ENCODE measurements at places on chromosomes 1 and 21.

GRCh38 chr21:28227881-28228635 lies 764.6 kb downstream of the LTN1 start:
- no peak for DNase-seq

DNA sequence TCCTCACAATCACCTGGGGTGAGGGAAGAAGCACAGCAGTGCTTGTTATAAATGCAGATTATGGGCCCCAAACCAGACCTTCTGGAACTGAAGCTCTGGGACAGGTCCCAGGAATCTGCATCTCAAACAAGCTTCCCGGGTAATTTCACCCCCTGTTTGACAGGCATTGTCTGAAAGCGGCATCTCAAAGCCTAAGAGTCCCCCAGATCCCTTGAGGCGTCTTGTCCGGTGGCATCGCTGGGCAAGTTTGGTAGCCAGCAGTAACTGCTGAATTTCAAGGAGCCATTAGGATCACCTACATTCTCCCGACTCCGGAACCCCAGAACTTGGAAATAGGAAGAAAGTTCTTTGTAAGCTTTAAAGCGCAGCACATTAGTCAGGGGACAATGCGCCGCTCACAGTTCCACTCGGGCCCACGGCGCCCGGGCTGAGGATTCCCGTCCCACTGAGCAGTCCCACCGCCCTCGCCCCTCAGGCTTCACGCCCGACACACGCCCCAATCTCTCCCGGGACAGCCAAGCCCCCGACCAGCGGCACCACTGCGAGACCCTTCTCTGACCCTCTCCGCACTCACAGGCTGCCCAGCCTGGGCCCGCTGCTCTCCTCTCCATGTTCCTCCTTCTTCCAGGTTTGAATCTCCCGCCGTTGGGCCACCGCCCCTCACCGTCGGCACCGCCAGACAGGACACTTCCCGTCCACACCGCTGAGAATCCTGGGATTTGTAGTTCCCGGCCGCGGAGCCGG lies at the start of gene IQGAP3:
TSS of gene IQGAP3 (minus strand) at position 647 of the 744 bp plus-strand sequence. CDS start at position 611, 36 bp downstream.
- peak; percentile 82 for DNase-seq

- no peak for DNase-seq
Measured at GRCh38 chr1:243855616-243856318, 5.7 kb upstream of the AKT3 start.

GRCh38 chr1:154840269-154841176 lies 29.6 kb downstream of the KCNN3 start:
- peak; percentile 27 for DNase-seq

DNA sequence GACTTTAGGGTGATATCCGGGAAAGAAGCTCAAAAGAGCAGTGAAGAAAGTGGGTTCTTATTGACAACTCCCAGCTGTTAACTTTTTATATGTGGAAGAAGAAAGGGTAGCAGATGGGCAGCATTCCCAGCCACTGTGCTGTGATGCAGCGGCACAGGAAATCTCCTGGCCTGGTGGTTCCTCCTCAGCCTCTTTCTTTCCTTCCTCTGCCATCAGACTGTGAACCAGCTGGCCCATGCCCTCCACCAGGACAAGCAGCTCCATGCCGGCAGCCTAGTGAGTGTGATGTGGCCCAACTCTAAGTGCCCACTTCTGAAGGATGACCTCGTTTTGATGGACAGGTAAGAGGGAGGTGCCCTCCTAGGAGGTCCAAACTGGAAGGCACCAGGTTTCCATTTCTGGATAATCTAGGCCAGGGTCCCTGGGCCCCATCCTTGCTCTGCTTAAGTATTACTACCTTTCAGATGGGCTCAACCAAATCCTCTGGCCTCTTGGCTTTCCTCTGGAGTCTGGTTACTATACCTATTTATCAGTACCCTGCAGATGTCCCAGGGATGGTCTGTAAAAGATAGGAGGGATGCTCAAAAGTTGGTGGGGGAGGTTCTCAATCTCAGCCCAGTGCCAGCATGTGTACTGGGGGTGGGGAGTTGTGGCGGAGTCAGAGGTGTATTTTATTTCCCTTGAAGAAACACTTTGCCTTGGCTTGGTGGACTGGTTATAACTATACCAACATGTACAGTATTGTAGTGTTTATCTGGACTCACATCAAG lies 17.0 kb downstream of the MFN2 start:
- DNase-seq, result no peak

DNA sequence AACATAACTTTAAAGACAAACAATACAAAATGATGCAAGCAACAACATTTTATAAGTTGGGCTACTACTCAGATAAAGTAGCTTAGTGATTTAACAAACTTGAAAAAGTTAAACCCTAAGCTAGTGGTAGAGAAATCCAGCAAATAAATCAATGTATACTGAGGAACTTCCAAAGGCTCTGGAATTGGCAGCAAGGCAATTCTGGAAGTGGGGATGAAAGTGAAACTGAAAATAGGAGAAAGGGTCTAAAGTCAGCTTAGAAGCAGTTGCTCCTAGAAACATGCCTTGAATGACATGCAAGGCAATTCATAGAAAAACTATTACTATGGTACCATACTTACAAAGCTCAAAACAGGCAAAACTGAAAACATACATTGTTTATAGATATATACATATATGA lies 90.0 kb upstream of the CAMK1G start:
- DNase-seq, result peak; percentile 45

DNA sequence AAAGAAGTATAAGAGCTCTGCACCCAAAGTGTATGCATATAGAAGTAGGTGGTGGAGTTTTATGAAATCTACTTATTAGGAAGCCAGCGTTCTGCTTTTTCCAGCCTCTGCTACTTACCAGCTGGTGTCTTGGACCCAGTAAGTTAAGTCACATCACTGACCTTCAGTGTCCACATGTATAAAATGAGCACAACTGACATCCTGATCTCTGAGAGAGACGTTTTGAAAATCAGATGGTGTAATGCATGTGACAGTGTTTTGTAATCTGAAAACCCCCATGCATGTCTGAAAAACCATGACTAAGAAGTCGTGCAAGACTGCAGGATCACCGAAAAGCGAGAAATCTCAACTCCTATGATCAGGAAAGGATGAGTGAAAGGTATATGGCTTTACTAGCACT lies 2.0 kb downstream of the CR1 start:
- DNase-seq, result no peak

GRCh38 chr1:32353431-32353830 lies 8.9 kb downstream of the FAM229A start:
- DNase-seq, result no peak
